Activated B cell treated with CpG ODN at 0.5 μM for 24 hours (primary cell): ENCODE measurements at places on chromosomes 4 and X. TPM values are rescaled to one million over a fixed set of nuclear protein-coding genes. Genes with fewer than 3 reads are reported as not detected.

Gene UBE2K
- 54.4 and 64.0 TPM in 2 replicates for total RNA-seq

Gene ARHGAP36
- total RNA-seq, result not detected in 2 replicates

Gene GYPA
- 0.66 TPM in 1 of 2 replicates, not detected in the other for total RNA-seq

Gene CLTRN
- 0.20 and 0.24 TPM in 2 replicates for total RNA-seq

Gene ARMCX1
- 0.38 and 0.42 TPM in 2 replicates for total RNA-seq

- H3K4me3 ChIP-seq, result no peak overlapping the region
- no peaks in the 10 kb centered on the region for H3K27me3 ChIP-seq
- H3K4me1 ChIP-seq, result peaks cover 2% of the 10 kb centered on the region
- no peak for DNase-seq
These were observed 14.6 kb downstream of the RAB9B start for GRCh38 chrX:103817502-103817901.

DNA sequence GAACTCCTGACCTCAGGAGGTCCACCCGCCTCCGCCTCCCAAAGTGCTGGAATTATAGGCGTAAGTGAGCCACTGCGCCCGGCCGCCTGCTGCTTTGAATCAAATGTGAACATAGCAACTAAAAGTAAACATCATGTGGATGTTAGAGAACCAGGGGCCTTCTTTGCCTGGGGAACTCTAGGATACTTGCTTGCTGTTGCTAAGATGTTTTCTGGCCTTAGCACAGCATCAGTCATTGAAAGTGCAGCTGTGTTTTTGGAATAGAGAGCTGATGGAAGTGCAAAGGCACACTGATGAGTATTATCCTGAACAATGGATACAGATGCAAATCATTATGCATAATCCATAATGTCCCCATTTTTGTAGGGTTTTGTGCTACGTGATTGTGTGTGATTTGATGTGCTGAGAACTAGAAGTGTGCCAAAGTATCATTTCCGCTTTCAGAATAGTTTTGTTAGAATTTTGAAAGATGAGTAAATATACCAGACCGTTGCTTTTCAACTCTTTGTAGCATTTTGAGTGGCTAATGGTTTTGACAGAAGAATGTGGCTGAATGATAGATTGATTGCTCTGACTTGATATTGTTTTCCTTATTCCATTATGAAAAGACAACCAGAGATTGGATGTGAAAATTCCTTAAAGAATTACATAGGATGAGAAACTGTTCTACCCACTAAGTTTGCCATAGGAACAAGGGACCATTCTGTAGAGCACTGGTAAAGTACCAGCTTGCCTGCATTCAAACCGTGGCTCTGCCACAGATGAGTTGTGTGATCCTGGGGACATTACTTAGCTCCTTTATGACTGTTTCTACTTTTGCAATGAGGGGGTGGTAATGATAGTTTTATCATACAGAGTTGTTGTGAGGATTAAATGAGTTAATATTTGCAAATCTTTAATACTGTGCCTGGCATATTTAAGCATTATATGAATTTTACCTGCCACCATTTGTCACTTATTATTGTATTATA is 74.7 kb downstream of the REPS2 start:
- DNase-seq, result no peak
- no peaks in the 10 kb centered on the region for H3K36me3 ChIP-seq
- H3K4me1 ChIP-seq, result peaks cover 10% of the 10 kb centered on the region
- no peaks in the 10 kb centered on the region for H3K27me3 ChIP-seq

DNA sequence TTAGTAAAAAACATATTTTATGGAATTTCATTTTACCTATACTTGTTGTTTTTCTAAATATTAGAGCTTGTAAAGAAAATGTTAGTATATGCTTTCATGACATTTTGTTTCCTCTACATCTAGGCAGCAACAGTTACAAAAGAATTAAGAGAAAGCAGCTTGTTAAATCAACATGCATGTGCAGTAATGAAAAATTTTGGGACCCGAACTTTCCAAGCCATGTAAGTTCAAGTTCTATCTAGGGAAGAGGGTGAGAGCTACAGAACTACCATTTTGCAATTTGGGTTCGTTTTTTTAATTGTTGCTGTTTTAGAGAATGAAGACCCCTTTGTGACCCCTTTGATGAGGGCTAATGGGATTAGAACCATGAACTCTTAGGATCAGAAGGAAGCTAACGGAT is 7.2 kb downstream of the AFP start:
- no peak for DNase-seq
- H3K4me1 ChIP-seq, result no peaks in the 10 kb centered on the region
- H3K27me3 ChIP-seq, result peaks cover 19% of the 10 kb centered on the region
- no peaks in the 10 kb centered on the region for H3K36me3 ChIP-seq
- no peak overlapping the region for H3K27ac ChIP-seq
- H3K4me3 ChIP-seq, result no peak overlapping the region

- no peak for DNase-seq
- H3K27ac ChIP-seq, result no peak overlapping the region
- H3K36me3 ChIP-seq, result no peaks in the 10 kb centered on the region
- H3K4me1 ChIP-seq, result no peaks in the 10 kb centered on the region
These were observed 7.5 kb upstream of the HPGDS start for GRCh38 chr4:94350095-94350494.

- no peaks in the 10 kb centered on the region for H3K27me3 ChIP-seq
- no peak for DNase-seq
- no peaks in the 10 kb centered on the region for H3K36me3 ChIP-seq
- H3K4me1 ChIP-seq, result no peaks in the 10 kb centered on the region
- no peak overlapping the region for H3K4me3 ChIP-seq
These were observed 396.7 kb downstream of the FSTL5 start for GRCh38 chr4:161767116-161767515.

DNA sequence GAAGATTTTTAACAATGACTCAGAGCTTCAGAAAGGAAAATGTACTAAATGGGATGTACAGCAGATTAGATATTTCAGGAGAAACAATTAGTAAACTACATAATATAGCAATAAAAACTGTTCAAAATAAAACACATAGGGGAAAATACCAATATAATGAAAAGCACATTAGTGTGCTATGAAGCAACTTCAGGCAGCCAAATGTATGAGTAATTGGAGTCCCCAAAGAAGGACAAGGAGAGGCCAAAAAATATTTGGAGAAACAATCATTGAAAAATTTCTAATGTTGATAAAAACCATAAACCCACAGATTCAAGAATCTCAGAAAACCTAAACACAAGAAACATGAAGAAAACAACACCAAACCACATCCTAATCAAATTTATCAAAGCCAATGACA is 129.3 kb upstream of the CHRDL1 start:
- H3K36me3 ChIP-seq, result no peaks in the 10 kb centered on the region
- H3K27ac ChIP-seq, result no peak overlapping the region
- no peak for DNase-seq
- H3K4me1 ChIP-seq, result no peaks in the 10 kb centered on the region
- no peak overlapping the region for H3K4me3 ChIP-seq

GRCh38 chrX:25016938-25017598 is 1.3 kb upstream of the ARX start:
- H3K27me3 ChIP-seq, result peaks cover 28% of the 10 kb centered on the region
- H3K4me1 ChIP-seq, result peaks cover 29% of the 10 kb centered on the region
- H3K36me3 ChIP-seq, result no peaks in the 10 kb centered on the region
- no peak overlapping the region for H3K4me3 ChIP-seq
- no peak for DNase-seq

GRCh38 chr4:88137112-88137511 is 21.3 kb downstream of the ABCG2 start:
- no peaks in the 10 kb centered on the region for H3K4me1 ChIP-seq
- no peaks in the 10 kb centered on the region for H3K27me3 ChIP-seq
- H3K36me3 ChIP-seq, result no peaks in the 10 kb centered on the region
- no peak overlapping the region for H3K27ac ChIP-seq

GRCh38 chr4:137531986-137532868 is at the start of gene PCDH18:
TSS of gene PCDH18 (minus strand) at chr4:137532494. CDS start at chr4:137532088, 406 bp downstream.
- H3K4me3 ChIP-seq, result no peak within 1 kb of the TSS

GRCh38 chr4:47469951-47470350 is 6.4 kb upstream of the COMMD8 start:
- peaks cover 17% of the 10 kb centered on the region for H3K4me1 ChIP-seq
- no peaks in the 10 kb centered on the region for H3K36me3 ChIP-seq
- no peak overlapping the region for H3K4me3 ChIP-seq
- DNase-seq, result no peak

DNA sequence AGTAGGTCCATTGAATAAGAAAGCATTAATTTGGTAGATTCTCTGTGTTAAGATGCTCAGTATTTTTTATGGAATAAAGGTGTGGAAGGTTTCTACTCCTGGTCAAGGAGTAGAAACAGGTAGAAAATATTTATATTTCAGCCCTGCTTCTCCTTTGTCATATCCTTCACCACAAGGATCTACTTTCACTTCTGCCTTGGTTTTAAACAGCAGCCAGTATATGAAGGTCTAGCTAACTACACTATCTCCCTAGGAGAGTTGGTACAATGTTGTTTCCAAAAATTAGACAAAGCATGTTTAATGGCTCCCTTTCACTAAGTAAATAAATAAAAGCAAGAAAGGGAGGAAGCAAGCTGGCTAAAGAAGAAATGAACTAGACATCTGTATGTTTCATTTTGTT is 44.6 kb upstream of the GYPA start:
- H3K4me3 ChIP-seq, result no peak overlapping the region
- peaks cover 2% of the 10 kb centered on the region for H3K27me3 ChIP-seq
- peaks cover 21% of the 10 kb centered on the region for H3K4me1 ChIP-seq

- H3K36me3 ChIP-seq, result no peaks in the 10 kb centered on the region
- H3K4me3 ChIP-seq, result no peak overlapping the region
- H3K27me3 ChIP-seq, result peaks cover 3% of the 10 kb centered on the region
- no peaks in the 10 kb centered on the region for H3K4me1 ChIP-seq
- no peak for DNase-seq
These were observed 62.6 kb downstream of the WWC2 start for GRCh38 chr4:183161630-183162029.

- H3K27ac ChIP-seq, result no peak overlapping the region
- no peak for DNase-seq
- H3K4me3 ChIP-seq, result no peak overlapping the region
- no peaks in the 10 kb centered on the region for H3K4me1 ChIP-seq
- no peaks in the 10 kb centered on the region for H3K36me3 ChIP-seq
- no peaks in the 10 kb centered on the region for H3K27me3 ChIP-seq
These were observed 145.9 kb upstream of the ZFP42 start for GRCh38 chr4:187849556-187850225.

DNA sequence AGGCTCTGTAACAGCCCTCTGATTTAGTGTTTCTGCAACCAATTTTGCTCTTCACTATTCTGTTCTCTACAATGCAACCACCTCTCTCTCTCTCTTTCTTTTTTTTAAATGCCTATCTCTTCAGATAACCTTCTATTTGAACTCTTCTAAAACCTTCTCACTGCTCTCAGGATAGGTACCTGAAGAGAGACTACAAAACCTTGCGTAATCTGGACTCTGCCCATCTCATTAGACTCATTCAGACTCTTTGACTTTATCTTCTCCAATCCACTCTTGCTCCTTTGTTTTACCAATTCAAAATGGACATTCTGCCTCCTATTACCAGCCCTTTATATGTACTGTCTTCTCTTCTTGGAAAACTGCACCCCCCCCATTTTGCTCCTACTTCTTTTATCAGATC is 291.6 kb downstream of the CAMK2D start:
- H3K27ac ChIP-seq, result no peak overlapping the region
- H3K4me1 ChIP-seq, result peaks cover 2% of the 10 kb centered on the region
- no peaks in the 10 kb centered on the region for H3K27me3 ChIP-seq
- H3K36me3 ChIP-seq, result peaks cover 49% of the 10 kb centered on the region

DNA sequence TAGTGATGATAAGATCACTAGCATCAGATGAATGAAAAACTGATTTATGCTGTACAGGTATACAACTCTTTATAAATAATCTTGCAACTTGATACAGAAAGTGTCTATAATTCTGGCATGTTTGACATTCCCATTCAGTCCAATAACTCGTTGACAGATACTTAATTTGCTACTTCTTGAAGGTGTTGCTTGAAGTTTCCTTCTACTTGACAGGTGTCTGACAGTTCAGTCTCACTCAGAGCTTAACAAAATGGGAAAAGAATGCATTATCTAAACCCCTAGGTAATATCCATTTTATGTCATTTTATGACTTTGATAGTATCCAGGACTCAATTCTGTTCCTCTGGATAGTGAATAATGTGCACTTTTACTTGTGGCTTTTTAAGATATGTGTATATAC is 508.9 kb downstream of the GRID2 start:
- no peak for DNase-seq
- H3K4me1 ChIP-seq, result no peaks in the 10 kb centered on the region
- no peaks in the 10 kb centered on the region for H3K27me3 ChIP-seq
- no peaks in the 10 kb centered on the region for H3K36me3 ChIP-seq
- no peak overlapping the region for H3K27ac ChIP-seq
- no peak overlapping the region for H3K4me3 ChIP-seq

DNA sequence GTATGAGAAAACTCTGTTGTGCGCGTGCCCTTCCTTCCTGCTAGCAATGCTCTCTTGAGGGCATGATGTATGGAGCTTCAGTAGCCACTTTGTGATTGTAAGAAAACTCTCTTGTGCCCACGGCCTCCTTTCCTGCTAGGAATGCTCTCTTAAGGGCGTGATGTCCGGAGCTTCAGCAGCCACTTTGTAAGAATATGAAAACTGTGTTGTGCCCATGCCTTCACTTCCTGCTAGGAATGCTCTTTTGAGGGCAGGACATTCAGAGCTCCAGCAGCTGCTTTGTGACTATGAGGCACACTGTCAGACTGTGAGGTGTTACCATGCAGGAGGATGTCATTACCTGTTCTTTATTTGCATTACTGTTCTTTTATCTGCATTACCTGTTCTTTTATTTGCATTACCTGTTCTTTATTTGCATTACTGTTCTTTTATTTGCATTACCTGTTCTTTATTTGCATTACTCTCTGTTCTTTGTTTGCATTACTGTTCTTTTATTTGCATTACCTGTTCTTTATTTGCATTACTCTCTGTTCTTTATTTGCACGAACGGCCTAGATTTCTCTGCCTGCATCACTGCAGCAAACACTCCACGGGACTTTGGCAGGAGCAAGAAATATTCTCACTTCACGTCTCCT is 166.7 kb downstream of the CRLF2 start:
- H3K27me3 ChIP-seq, result no peaks in the 10 kb centered on the region
- no peak overlapping the region for H3K27ac ChIP-seq
- no peak overlapping the region for H3K4me3 ChIP-seq
- no peak for DNase-seq
- no peaks in the 10 kb centered on the region for H3K4me1 ChIP-seq

- DNase-seq, result no peak
- peaks cover 21% of the 10 kb centered on the region for H3K4me1 ChIP-seq
- H3K27ac ChIP-seq, result peak overlapping the region; percentile 93
- peaks cover 50% of the 10 kb centered on the region for H3K36me3 ChIP-seq
- peak overlapping the region; percentile 97 for H3K4me3 ChIP-seq
- peaks cover 3% of the 10 kb centered on the region for H3K27me3 ChIP-seq
These were observed 792 bp downstream of the PPID start for GRCh38 chr4:158722291-158722916.

GRCh38 chrX:136176399-136176825 is 29.1 kb downstream of the FHL1 start:
- no peaks in the 10 kb centered on the region for H3K36me3 ChIP-seq
- H3K27ac ChIP-seq, result no peak overlapping the region
- no peaks in the 10 kb centered on the region for H3K27me3 ChIP-seq
- H3K4me1 ChIP-seq, result no peaks in the 10 kb centered on the region

GRCh38 chrX:81259714-81260395 is 58.0 kb downstream of the SH3BGRL start:
- no peak overlapping the region for H3K27ac ChIP-seq
- H3K27me3 ChIP-seq, result no peaks in the 10 kb centered on the region
- no peak overlapping the region for H3K4me3 ChIP-seq
- peaks cover 44% of the 10 kb centered on the region for H3K4me1 ChIP-seq
